Uterus (tissue), 4 donors: ENCODE measurements at places on chromosomes 2 and 18. TPM values are rescaled to one million over a fixed set of nuclear protein-coding genes. Genes with fewer than 3 reads are reported as not detected.

- DNase-seq: peak; percentile 62
Measured at GRCh38 chr2:238727585-238728329, 120.1 kb upstream of the TWIST2 start.

GRCh38 chr2:69493268-69493667 lies 56.0 kb upstream of the NFU1 start:
- no peak for DNase-seq

- DNase-seq: no peak
Measured at GRCh38 chr2:97774425-97774824, 61.0 kb downstream of the ZAP70 start.

- DNase-seq: no peak
Measured at GRCh38 chr2:224841910-224842309, 125.7 kb upstream of the CCDC195 start.

- DNase-seq: peak; percentile 22
Measured at GRCh38 chr2:121974897-121975661, 219.6 kb downstream of the TSN start.

DNA sequence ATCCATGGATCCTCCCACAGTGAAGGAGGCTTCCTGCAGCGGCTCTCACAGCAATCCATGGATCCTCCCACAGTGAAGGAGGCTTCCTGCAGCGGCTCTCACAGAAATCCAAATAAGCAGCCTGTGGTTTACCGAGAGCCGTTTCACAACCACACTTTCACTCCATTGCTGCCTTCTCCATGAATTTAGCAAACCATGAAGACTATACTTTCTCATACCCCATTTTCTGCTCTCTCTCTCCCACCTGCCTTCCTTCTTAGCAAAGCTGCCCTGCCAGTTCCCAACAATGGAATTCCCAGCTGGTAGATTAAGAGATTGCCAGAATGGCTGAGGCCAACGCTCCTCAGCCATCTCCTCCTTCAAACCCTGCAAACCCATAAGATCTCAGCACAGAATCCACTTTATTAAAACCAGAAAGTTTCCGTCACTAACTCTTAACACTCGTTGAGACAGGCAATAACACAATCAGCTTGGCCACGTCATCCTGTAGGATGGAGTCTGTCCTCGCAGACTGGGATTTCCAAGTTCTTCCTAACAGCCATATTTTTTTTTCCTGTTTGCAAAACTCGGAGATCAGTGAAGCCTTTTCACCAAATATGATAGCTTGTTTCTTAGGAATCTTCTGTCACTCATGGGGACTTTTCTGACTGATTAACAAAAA lies 162.2 kb downstream of the PXDN start:
- no peak for DNase-seq

GRCh38 chr2:85996591-85996990 lies 107.8 kb upstream of the ST3GAL5 start:
- no peak for DNase-seq

DNA sequence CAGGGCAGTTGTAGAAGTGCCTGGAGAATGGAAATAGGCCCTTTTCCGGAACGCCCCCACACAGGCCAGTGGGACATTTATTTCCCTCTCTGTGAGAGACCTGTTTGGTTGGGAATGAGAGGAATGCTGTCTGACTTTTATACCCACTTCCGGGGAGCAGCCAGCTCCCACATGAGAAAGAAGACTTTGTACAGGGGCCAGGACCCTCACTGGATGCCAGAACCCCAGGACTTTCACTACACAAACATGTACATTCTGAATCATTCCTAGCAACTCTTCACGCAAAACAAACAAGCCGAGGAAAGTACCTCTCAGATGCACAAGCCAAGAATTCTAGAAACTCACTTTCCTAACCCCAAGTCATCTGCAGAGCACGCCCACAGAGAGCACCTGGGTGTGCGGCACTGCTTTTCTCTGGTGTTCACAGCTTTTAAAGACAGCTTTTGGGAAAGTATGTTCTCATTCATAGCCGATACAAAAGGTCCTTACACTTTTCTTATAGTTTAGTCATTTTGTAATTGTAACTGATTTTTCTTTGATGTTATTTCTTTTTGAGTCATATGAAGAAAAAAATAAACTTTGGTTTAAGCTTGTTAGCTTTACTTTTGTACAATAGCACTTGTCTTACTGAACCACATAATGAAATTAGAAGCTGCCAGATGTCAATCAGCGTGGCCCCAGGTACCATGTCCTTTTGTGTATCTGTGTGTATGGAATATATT lies 856.1 kb upstream of the ID2 start:
- no peak for DNase-seq

DNA sequence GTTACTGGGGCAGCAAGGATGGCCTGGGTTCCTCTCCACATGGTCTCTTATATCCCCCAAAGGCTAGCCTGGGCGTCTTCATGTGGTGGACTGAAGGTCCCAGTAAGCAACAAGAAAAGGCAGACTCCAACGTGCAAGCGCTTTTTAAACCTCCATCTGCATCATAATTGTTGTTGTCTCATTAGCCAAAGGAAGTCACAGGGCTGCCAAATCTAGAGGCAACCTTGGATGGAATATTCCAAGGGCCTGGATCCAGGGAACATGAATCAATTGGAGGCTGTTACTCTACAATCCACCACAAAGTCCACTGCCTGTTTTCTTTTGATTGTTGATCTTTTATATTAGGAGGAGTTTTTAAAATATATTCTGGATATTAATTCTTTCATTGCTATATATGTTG lies 118.8 kb downstream of the SH3RF3 start:
- peak; percentile 65 for DNase-seq

DNA sequence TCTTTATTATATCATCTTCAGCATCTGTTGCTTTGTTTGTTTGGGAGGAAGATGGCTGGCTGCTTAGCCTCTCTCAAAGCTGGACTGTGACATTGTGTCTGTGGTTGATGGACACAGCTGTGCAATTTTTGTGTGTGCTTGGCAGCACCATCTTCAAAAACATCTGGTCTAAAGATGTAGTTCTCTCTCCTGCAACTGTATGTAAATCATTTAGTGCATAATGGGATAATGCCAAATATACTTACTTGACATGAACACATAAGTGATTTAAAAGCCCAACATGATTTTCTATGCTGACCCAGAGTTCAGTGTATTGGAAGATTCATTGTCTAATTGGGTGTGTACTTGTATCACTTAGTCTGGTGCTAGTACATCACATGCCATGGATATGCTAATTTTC lies 112.2 kb downstream of the MAP4K4 start:
- no peak for DNase-seq

GRCh38 chr18:10094154-10094553 lies 180.3 kb downstream of the VAPA start:
- no peak for DNase-seq

- no peak for DNase-seq
Measured at GRCh38 chr2:23824777-23825212, 102.1 kb downstream of the ATAD2B start.

DNA sequence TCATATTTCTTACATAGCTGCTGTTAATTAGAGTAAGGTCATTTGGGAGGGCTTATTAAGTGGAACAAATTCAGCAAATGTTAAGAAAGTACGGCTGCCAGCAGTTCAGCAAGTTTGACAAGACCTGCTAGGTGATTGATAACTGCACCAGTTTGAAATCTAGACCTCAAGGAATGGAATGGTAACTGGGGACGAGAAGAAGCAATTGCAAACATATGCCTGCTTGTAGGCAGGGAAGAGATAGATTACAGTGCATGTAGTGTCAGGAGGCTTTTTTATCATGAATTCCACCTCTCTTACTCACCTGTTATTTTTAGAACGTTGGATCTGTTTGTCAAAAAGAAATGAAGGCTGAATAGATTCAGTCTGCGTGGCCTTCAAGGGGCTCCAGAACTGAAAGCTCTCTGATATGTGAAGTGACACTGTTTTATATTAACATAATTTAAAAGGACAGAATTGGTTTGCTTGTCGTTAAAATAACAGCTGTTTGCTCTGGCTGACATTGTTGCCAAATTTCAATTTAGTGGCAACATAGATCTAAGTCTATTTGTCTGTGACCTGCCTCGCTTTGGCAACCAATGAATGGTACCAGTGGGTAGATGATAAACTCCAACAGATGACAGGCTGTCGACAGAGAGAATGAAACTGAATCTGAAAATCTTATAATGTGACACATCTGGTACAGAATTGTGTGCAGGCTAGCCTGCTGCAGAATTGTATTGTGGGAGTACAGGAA lies 199.3 kb downstream of the ZNF407 start:
- no peak for DNase-seq

GRCh38 chr2:157874348-157874747 lies 1.8 kb downstream of the ACVR1 start:
- DNase-seq: peak; percentile 25

DNA sequence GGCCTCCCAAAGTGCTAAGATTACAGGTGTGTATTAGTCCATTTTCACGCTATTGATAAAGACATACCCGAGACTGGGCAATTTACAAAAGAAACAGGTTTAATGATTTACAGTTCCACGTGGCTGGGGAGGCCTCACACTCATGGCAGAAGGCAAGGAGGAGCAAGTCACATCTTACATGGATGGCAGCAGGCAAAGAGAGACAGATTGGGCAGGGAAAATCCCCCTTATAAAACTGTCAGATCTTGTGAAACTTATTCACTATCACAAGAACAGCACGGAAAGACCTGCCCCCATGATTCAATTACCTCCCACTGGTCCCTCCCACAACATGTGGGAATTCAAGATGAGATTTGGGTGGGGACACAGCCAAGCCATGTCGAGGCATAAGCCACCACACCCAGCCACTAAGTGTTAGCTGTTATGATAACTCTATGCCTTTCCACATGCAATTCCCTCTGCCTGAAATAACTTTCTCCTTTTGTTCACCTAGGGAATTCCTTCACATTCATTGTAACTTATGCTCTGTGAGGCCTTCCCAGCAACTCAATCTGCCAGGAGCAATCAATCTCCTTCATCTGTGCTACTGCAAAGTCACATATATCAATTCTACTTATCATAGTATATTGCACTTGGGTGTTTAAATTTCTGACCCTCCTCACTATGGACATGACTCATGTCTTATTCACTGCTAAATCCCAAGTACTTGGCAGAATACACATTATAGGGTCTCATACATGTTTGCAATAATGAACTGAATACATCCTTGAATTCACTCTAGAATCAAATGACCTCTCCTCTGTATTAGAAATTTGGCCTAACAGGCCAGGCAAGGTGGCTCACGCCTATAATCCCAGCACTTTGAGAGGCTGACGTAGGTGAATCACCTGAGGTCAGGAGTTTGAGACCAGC lies 7.4 kb downstream of the MCEE start:
- no peak for DNase-seq

GRCh38 chr18:52914148-52914547 lies 574.2 kb downstream of the DCC start:
- DNase-seq: no peak

GRCh38 chr2:177264209-177264692 lies 276 bp downstream of the NFE2L2 start:
- no peak for DNase-seq

- DNase-seq: no peak
Measured at GRCh38 chr2:39289609-39290008, 45.8 kb upstream of the CDKL4 start.

PLGLB1 gene
- total RNA-seq: not detected

CKAP2L gene
- not detected for total RNA-seq

KCNF1 gene
- total RNA-seq: 0.21 TPM

STAT4 gene
- not detected for total RNA-seq

MARCO gene
- total RNA-seq: 2.1 TPM

CD302 gene
- total RNA-seq: 58.1 TPM

CRYBA2 gene
- total RNA-seq: not detected

PIGN gene
- 30.8 TPM for total RNA-seq

PUS10 gene
- total RNA-seq: 1.8 TPM

REG1B gene
- total RNA-seq: not detected

GRB14 gene
- 3.3 TPM for total RNA-seq

AOX1 gene
- 44.8 TPM for total RNA-seq

ST6GAL2 gene
- 64.2 TPM for total RNA-seq
